HEK293T (cell line): ENCODE measurements at places on chromosomes 11 and 22.

DNA sequence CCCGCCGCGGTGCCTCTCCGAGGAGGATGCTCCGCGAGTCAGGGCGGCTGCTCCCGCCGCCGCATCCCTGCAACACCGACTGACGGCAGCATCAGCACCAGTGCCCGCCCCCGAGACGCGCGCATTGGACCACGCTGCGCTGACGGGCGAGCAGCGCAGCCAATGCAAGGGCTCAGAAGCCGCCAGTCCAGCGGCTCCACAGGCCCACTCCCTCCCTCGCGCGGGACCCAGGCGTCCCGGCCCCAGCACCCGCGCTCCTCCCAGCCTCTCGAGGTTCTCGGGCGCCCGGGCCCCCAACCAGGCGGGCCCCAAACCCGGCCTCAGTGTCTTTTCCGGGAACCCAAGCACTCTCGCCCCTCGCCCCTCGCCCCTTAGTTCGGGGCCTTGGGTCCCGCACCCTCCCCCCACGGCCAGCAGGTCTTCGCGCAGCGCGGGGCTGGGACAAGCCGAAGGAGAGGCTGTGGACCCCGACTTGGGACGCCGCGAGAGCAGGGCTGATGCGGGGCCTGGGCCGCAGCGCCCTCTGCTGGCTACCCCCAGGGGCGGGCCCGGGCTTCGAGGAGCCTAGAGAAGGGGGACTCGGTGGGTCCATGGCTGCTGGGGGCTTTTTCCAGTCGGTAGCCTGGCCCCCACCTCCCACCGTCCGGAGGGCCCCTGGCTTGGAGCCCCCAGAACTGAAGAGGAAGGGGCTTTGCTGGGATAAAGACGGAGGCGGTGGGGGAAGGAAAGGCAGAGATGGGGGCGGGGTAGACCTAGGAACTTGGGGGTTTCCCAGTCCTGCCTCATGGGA is at the start of gene NRXN2:
Gene NRXN2 (minus strand): TSS at position 81 of the 790 bp plus-strand sequence. CDS start 9,498 bp downstream, outside the sequence.
- DNase-seq, result peak; percentile 93

GRCh38 chr11:79708319-79708932 is 267.6 kb upstream of the TENM4 start:
- peak; percentile 50 for DNase-seq

GRCh38 chr11:27241311-27242122 is 121.5 kb downstream of the CCDC34 start:
- DNase-seq, result no peak

DNA sequence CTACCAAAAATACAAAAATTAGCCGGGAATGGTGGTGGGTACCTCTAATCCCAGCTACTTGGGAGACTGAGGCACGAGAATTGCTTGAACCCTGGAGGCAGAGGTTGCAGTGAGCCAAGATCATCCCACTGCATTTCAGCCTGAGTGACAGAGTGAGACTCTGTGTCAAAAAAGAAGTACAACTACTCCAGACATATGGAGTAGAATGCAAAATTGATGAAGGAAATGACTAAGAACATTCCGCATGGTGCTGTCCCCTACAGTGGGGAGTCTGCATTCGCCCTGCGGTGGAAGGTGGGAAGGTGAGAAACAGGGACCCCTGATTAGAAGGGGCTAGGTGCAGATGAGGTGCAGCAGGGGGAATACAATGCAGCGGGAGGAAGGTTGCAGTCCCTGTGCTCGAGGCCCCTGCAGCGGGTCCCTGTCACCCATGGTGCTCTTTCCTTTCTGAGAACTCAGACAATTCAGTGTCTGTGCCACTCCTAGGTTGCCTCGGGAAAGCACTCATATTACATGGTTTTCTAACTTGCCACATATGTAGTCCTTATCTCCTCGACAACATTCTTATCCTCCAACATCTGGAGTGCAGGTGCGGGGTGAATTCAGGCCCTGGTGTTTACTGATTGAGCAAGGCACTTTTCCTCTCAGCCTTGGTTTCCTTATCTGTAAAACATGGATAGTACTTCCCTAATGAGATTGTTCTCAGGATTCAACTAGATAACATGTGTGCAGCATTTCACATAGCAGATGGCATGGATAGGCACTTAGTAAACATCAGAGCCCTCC is 5.2 kb downstream of the POLD4 start:
- peak; percentile 3 for DNase-seq

DNA sequence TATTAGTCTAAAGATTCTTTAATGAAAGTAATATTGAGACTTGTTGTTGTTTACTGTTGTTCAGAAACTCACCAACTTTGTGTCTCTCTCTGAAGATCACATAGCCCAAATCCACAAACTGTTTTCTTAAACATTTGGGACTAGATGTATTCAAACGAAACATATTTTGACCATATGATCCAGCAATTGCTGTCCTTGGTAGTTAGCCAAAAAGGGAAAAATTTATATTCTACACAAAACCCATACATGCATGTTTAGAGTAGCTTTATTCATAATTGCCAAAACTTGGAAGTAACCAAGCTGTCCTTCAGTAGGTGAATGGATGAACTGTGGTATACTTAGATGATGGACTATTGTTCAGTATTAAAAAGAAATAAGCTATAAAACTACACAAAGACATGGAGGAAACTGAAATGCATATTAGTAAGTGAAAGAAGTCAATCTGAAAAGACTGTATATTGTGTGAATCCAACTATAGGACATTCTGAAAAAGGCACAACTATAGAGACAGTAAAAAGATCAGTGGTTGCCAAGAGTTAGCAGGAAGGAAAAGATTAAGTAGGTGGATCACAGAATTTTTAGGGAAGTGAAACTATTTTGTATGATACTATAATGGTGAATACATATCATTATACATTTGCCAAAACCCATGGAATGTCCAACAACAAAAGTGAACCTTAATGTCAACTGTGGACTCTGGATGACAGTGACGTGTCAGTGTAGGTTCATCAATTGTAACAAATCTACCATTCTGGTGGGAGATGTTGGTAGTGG is 442.9 kb downstream of the INSC start:
- no peak for DNase-seq

DNA sequence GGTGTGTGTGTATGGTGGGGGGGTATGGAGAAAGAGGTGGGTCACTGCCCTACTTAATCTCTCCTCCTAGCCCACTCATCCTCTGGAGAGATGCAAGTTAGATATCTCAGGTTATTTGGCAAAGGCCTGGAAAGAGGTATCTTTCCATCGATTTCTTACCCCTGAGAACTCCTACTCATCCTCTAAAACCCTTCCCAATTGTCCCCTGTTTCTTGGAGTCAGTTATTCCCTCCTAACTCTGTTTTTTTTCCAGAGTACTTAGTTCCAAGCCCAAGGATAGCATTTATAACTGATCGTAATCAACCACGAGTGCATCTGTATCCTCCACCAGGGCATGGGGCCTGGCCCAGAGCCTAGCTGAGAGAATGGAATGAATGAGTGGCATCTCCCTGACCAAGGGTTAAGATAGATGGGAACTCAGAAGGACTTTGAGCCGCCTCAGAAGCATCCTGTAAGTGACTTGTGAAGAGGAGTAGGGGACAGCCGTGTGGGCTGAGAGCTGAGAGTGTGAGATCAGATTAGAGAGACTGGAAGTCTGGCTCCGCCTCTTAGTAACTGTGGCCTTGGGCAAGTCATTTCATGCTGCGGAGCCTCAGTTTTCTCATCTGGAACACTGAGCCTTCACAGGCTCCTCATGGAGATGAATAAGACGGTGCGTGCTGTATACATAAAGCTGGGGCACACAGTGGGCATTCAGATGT is 16.2 kb downstream of the CD6 start:
- no peak for DNase-seq

DNA sequence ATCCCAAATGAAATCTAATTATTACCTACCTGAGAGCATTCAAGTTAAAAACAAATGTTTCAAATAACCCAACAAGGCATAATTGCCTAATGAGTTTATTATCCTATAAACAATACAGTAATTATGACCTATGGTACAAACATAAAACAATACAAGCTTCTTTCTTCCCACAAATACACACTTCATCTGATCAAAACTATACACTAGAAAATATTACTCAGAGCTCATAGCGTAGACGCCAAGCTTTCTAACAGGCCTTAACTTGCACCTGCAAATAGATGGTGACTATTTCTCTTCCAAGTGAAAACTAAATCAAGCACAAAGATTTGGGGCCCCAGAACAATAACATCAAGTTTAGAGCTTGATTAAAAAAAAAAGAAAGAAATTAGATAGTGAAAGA is 78.1 kb downstream of the SOX6 start:
- DNase-seq, result no peak

- DNase-seq, result no peak
Observed at GRCh38 chr22:29308791-29309262, 2.4 kb downstream of the GAS2L1 start.

GRCh38 chr11:63583357-63583677 is 20.1 kb upstream of the PLAAT2 start:
- no peak for DNase-seq

DNA sequence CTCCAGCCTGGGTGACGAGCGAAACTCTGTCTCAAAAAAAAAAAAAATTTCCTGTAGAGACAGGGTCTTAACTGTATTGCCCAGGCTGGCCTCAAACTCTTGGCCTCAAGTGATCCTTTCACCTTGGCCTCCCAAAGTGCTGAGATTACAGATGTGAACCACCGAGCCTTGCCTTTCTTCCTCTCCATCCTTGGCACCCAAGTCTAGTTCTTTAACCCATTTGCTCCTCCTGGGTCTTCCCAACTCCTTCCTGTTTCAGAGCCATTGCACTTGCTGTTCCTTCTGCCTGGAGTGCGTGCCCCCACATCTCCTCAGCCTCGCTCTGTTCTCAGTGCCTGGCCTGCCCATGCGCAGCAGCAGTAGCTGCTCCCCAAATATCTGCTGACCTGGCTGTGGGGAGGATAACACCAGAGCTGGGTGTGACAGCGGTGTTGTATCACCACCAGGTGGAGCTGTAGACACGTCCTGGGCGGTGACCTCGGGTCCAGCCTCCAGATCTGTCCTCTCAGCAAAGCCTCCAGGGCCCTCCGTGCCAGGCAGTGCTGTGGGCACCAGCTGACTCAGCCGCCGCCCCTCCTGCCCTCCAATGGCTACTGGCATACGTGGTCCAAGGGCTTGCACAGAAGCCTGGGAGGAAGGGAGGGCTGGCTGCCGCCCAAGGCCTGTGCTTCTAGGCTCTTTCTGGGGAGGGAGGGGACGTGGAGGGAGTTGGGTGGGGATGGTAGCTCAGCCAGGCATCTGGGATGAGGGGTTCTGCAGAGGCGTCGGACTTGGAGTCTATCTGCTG is 22.0 kb downstream of the TEF start:
- peak; percentile 94 for DNase-seq

DNA sequence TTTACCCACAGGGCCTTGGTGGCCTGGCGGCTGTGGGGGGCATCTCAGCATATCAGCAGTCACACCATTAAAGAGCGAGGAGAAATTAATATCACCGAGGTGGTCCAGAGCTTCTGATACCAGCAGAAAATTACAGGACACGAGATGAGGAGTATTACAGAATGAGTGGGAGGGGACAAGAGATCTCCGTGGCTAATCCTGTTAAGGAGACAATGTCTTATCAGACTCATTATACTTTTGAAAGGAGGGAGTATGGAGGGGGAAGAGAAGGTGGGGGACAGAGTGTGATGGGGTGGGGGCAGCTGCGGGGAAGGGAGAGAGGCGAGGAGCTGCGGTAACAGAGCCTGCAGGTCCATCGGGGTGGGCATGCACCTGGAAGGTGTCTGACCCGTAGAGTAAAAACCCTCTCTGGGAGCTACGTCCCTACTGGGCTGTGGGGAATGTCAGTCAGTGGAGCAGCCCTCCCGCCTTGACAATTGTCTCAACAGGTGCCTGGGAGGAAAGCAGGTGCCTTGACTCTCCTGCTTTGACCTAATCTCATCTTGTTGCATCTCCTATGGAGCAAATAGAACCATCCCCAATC is 224.2 kb downstream of the CEP164 start:
- no peak for DNase-seq

GRCh38 chr11:68912254-68912653 is 8.6 kb downstream of the IGHMBP2 start:
- DNase-seq, result no peak

- no peak for DNase-seq
Observed at GRCh38 chr11:69487849-69488542, 6.5 kb downstream of the LINC01488 start.

GRCh38 chr11:128506999-128507611 is 80.3 kb downstream of the ETS1 start:
- no peak for DNase-seq

- no peak for DNase-seq
Observed at GRCh38 chr11:1221848-1222311, 986 bp upstream of the MUC5B start.

GRCh38 chr11:87604350-87604749 is 566.6 kb downstream of the TMEM135 start:
- no peak for DNase-seq

- no peak for DNase-seq
Observed at GRCh38 chr11:120273432-120273831, 33.5 kb downstream of the POU2F3 start.

GRCh38 chr11:123430721-123431497 is 840 bp downstream of the GRAMD1B start:
- DNase-seq, result peak; percentile 55

DNA sequence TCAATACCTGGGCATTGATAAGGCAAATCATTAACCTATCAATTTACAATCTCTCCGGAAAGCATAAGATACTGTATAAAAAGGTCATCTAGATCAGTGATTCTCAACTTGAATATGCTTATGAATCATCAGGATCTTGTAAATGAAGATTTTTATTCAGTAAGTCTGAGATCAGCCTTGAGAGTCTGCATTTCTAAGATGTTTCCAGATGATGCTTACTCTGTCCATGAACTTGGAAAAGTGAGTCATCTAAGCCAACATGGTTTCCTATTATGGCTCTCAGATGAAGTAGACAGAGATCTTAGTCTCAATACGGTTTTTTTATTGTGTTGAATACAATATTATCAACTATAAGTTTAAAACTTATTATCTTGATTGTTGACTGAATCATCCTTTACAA is 226.4 kb upstream of the KIRREL3 start:
- no peak for DNase-seq

GRCh38 chr11:7186676-7187075 is 65.0 kb upstream of the SYT9 start:
- no peak for DNase-seq

- DNase-seq, result no peak
Observed at GRCh38 chr22:47355776-47356510, 593.5 kb downstream of the TBC1D22A start.

- DNase-seq, result peak; percentile 69
Observed at GRCh38 chr11:14249121-14249963, 109.6 kb downstream of the RRAS2 start.

DNA sequence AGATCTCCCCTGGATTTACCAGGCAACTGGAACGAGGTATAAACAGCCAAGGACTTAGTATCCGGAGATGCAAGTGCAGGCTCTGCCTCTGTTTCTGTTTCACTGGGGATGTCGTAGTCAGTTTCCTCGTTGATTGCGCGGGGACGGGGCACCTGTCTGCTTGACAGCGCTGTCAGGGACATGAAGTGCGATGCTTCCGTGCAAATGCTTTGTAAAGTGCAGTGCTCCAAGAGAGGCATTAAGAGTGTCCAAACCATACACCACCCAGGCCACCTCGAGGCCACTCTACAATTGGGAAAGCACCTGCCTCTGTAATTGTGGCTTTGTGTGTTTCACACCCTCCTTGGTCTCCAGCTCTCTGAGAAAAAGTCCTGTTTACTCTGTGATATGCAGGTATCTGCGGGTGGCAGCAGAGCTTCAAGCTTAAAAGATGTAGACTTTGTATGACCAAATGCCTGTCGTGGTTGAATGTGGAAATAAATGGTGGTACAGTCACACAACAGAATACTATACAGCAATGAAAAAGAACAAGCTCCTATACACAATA is 18.6 kb upstream of the CD5 start:
- no peak for DNase-seq

- no peak for DNase-seq
Observed at GRCh38 chr22:35758394-35758793, 40.7 kb downstream of the APOL5 start.

GRCh38 chr11:126029805-126030204 is 32.9 kb downstream of the CDON start:
- DNase-seq, result no peak

GRCh38 chr11:88169881-88170280 is 5.4 kb downstream of the RAB38 start:
- DNase-seq, result no peak
